ENCODE measurements at places on chromosomes 1 and 21. TPM values are rescaled to one million over a fixed set of nuclear protein-coding genes. Genes with fewer than 3 reads are reported as not detected.

GRCh38 chr1:25996966-25997827 is 666 bp downstream of the PAFAH2 start:
- DNase-seq = no peak

The SPRR2F gene
- not detected for total RNA-seq

GRCh38 chr1:184597650-184598357 is 156.9 kb downstream of the EDEM3 start:
- no peak for DNase-seq

The CASQ1 gene
- 0.39 TPM for total RNA-seq

Data from mesenteric fat pad (tissue), 1 donor.